ENCODE measurements at places on chromosomes 2 and 18.

DNA sequence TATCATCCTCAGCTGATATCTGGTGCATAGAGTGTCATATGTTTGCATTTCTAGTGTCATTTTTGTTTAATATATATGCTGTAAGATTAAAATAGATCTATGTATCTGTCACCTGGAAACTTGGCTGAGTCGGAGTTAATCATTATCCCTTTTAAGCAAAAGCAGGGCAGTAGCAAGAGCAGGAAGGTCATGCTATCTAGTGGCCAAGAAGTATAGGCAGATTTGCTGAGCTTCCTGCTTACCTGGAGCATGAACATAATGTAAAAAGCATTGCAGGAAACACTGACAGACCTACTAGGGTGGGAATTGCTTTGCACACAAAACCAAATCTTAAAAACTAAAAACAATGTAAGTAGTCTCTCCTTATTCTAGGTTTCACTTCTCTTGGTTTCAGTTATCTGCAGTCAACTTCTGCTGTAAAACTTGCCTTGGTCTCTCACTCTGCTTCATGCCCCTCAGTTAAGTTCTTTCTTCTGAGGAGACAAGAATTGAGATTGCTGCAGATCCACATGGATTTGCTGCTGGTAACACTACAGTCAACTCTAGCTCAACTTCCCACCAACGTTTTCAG is 295.3 kb downstream of the CDH7 start:
- DNase-seq = no peak

DNA sequence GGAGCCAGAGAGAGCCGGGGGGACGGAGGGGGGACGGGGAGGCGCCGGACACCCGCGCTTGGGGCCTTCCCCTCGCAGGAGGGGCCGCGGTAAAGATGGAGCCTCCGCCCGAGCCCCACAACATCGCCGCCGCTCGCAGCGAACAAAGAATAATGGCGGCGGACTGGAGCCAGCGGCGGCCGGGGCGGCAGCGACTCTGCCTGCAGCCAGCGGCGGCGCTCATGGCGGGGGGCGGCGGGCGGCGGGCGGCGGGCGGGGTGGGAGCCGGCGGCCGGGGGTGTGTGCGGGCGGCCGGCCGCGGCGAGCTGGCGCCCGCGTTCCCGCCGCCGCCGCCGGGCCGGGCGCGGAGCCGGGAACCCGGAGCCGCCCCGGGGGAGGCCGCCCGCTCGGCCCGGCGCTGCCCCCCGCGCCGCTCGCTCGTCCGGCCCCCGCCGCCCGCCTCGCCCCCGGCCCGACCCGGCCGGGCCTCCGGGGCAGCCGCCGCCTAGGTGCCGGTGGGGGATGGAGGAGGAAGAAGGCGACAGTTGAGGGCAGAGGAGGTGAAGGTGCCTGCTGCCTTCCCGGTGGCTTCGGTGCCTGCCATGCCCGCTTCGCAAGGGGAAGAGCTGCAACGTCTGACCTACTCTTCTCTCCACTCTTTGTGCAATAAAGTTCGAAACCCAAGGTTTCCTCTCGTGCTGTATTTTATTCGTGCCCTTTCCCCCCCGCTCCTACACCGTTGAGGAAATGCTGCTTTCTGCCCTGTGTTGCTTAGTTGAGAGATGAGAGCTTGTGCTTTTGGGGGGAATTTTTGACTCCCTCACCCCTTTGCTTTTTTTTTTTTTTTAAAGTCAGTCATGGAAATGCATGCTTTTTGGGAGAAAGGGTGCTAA is 634 bp downstream of the CREB1 start:
- peak; percentile 54 for DNase-seq

- no peak for DNase-seq
Observed at GRCh38 chr2:102839668-102840388, 78.0 kb downstream of the TMEM182 start.

GRCh38 chr2:199814101-199814816 is 36.7 kb downstream of the FTCDNL1 start:
- DNase-seq = no peak

DNA sequence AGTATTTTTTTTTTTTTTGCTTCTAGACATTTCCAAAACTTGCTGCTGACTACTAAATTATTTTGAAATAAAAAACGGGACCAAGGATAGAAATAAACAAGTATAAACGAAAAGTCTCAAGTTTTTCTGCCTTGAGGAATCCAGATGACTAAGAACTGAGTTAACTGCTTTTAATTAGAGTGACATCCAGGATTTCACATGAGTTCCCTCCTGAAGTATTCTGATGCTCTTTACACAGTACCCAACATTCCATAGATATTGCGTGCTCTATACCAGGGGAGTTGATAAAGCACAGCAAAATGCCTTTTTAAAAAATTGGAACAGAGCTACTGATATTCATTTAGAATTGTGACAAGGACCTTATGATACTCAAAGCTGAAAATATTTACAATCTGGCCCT is 618.0 kb downstream of the CCDC85A start:
- no peak for DNase-seq

DNA sequence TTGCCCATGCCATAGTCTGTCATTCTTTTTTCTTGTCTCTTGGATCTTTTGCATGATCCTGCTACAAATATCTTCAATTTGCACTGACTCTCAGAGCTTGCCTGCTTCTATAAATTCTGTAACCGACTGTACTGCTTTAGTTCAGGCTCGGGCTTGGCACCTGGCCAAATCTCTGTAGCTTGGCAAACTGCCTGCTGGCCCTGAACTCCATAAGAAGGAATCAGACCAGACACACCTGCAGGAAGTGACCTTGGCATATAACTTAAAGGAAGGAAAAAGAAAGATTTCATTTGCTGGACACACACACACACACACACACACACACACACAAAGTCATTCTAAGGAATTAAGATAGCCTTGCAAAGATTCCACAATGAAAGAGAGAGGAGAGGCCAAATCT is 291.2 kb upstream of the DDX18 start:
- DNase-seq = no peak

GRCh38 chr18:35172451-35173035 is 68.3 kb upstream of the ZNF397 start:
- DNase-seq = no peak

DNA sequence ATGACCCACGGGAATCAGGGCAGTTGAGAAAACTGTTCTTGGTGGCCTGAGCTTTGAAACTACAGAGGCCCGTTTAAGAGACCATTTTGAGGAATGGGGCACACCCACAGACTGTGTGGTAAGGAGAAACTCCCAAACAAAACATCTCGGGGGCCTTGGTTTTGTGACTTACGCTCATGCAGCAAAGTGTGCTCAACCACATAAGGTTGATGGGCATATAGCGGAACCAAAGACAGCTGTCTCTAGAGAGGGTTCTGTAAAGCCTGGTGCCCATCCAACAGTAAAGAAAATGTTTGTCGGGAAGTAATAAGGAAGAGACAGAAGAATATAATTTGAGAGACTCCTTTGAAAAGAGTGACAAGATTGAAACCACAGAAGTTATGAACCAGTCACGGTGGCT is 5.4 kb downstream of the MRO start:
- no peak for DNase-seq

DNA sequence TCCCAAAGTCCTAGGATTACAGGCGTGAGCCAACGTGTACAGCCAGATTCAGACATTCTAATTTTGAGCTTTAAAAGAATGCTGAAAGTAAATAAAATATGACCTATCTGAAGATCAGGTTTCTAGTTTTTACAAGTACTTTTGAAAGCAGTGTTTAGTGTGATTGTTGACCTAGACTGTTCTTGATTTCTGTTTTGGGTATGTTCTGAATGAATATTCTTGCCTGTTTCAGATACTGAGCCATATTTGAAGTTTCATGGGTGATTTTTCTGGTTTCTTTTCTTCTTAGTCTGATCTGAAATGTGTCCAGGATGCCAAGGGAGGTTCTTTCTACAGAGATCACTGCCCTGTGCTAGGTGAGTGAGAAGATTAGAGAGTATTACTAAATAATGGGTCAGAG is 37.2 kb downstream of the MIB1 start:
- DNase-seq = no peak

DNA sequence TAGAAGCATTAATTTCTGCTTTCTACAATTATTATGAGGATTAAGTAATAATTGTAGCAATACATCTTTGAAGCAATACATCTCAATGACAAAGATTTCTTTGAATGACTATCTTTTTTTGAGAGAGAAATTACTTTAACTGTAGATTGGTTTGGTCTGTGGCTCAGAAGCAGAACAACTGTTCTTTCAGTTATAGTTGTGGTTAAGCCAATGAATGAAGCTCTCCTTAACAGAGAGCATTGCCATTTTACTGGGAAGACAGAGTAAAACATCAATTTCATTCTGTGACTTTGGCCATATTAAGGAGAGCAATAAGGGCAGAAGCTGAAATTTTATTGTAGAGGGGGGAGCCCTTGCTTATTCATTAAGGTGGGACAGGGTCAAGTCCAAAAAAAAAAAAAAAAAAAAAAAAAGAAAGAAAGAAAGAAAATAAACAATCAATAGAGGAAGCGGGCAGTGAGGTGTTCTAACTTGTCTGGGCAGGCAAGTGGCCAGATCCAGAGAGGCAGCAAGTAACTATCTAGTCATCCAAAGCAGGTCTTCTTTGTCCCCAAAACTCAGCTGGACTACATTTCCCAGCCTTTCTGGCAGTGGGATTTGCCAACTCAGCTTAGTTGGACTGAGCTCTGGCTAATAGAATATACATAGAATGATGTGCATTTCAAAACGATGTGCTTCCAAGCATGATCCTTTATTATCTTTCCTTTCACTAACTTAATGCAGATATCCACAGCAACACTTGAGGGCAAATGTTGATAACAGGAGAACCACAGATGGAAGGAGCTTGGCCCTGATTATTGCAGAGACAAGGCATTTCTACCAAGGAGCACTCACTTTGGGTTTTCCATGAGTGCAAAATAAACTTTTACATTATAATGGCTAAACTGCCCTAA is 462.7 kb upstream of the CDH20 start:
- DNase-seq = no peak

DNA sequence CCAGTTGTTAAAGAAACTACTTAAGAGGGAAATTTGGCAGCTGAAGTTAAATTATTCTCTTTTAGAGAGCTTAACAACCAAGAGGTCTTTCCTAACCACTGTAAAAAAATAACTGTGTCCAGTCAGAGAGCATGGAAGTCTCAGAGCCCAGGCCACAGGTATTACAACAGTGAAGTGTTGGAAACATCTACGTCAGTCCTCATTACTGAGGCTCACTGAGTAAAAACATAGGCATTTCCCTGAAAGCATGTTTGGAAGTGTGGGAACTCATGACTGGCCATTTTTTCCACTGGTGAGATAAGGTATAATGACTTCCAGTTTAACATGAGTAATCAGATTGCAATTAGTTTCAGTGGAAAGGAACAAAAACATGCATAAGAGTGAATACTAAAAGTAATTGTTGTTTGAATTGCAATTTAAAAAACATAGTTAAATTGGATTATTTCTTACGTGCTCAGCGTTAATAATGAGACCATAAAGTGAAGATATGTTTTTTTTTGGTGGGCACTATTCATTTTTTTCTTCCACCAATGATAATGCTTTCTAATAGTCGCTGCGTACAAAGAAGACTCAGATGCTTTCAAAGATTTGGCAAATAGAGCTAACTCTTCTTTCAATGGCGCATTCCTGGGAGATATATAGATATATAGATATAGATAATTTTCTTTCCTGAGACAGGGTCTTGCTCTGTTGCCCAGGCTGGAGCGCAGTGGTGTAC is 60.8 kb downstream of the EFEMP1 start:
- no peak for DNase-seq

DNA sequence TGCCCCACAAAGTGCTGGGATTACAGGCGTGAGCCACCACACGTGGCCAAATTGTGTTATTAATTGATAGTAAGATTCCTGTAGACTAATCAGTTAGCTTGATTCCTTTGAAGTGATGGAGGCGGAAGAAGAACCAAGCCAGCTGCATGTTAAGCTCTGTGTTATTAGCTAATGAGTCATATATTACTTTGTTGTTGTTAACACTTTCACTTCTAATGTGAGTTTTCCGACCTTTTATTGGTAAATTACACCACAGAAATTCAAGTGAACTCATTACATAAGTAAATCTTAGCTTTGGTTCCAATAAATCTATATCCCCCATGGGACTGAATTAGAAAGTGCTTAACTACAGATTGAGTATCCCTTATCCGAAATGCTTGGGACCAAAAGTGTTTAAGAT is 20.3 kb downstream of the CHMP1B start:
- DNase-seq = no peak

GRCh38 chr2:95046371-95047112 is 21.0 kb downstream of the MAL start:
- no peak for DNase-seq

DNA sequence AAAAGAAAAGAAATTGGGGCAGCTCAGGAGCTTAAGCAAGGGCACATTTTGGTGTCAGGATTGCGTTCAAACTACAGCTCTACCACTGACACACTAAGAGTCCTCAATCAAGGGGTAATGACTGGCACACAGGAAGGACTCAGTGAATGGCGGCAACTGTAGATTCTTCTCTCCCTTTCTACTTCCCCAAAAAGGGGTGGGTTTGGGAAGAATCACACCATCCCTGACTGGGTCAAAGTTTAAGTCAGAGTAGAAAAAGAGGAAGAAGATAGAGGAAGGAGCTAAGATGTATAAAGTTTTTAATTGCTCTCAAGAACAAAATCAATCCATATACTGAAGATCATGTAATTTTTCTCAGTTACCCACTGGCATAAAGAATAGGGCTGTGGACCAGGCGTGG is 2.6 kb downstream of the NLRC4 start:
- no peak for DNase-seq

DNA sequence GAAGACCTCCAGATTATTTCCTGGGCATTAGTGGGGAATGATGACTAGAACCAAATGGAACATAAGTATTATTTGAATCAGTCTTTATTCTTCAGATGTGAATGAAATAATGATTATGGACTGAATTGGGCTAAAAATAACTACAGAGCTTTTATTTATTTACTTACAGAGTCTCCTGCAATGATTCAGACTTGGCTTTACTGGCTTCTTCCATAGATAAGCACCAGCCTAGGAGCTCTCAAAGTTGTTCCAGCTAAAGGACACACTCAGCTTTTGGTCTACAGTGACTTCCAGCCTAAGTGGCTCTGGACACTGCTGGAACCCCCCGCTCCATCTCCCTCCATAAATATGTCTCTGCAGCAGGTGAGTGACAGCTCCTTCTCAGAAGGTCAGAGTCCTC is 24.3 kb upstream of the ARHGAP25 start:
- no peak for DNase-seq

- DNase-seq = no peak
Observed at GRCh38 chr18:39329496-39330275, 1764.1 kb upstream of the CELF4 start.

- no peak for DNase-seq
Observed at GRCh38 chr2:162926501-162926900, 87.9 kb upstream of the KCNH7 start.

- no peak for DNase-seq
Observed at GRCh38 chr18:76274468-76275289, 220.4 kb downstream of the ZNF516 start.

- no peak for DNase-seq
Observed at GRCh38 chr18:61845197-61845596, 47.6 kb downstream of the RNF152 start.

Data from activated CD4-positive, CD25-positive, alpha-beta regulatory T cell treated with anti-CD3 and anti-CD28 coated beads, Interleukin-2, amount 50 U/mL, for 72 hours (primary cell).